LHCN-M2 (cell line): ENCODE measurements at places on chromosomes 6 and 20. TPM values are rescaled to one million over a fixed set of nuclear protein-coding genes. Genes with fewer than 3 reads are reported as not detected.

Gene MOG
- total RNA-seq = not detected in 2 replicates

DNA sequence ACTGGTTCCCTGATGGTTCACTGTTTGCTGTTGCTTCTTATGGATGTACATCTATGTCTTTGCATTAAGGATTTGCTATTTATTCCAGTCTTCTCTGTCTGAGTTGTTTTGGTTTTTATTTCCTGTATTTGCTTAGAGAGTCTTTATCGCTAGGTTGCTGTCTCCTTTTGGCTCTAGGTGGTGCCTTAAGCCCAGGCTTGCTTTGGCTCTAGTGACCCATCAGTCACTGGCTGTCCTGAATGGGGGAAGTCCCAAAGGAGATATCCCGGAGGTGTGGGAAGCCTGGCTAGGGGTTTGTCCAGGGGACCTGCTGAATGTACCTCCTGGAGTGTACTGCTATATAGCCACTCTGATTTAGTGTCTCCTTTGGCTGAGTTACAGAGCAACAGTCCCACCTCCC lies 53.4 kb downstream of the MCHR2 start:
- no peak for DNase-seq

Gene MUC22
- not detected in 2 replicates for total RNA-seq

DNA sequence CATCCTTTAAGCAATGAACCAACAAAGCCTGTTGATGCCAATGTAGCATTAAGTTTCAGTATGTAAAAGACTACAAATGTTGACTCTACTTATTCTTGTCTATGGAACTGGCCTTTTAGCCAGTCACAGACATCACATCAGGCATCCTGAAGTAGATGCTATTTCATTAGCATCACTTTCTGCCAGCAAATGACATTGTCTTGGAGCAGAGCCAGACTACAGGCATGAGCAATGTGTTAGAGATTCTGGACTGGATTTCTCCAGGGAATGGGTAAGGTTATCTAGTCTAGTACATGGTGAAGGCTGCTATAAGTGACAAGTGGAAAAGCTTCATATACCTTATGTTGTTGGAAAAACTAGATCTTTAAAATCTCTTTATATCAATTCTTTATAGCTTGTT lies 142.9 kb downstream of the ADGRB3 start:
- DNase-seq = peak; percentile 14

Gene ADGRF4
- under 0.01 and 0.13 TPM in 2 replicates for total RNA-seq
